Suprapubic skin (tissue), 4 donors: ENCODE measurements at places on chromosomes 6 and 20. TPM values are rescaled to one million over a fixed set of nuclear protein-coding genes. Genes with fewer than 3 reads are reported as not detected.

Gene PTK6
- total RNA-seq: 58.0 TPM

- no peaks in the 10 kb centered on the region for H3K4me1 ChIP-seq
- no peaks in the 10 kb centered on the region for H3K27me3 ChIP-seq
- no peak overlapping the region for H3K4me3 ChIP-seq
- no peak for DNase-seq
These were observed 18.9 kb upstream of the NXT1 start for GRCh38 chr20:23331450-23332350.

Gene EBF4
- 12.6 TPM for total RNA-seq

Gene GSTA3
- total RNA-seq: 17.4 TPM

- no peaks in the 10 kb centered on the region for H3K27me3 ChIP-seq
- no peak overlapping the region for H3K4me3 ChIP-seq
- H3K36me3 ChIP-seq: no peaks in the 10 kb centered on the region
- H3K27ac ChIP-seq: no peak overlapping the region
- no peaks in the 10 kb centered on the region for H3K4me1 ChIP-seq
These were observed 30.3 kb upstream of the POPDC3 start for GRCh38 chr6:105209950-105210706.

DNA sequence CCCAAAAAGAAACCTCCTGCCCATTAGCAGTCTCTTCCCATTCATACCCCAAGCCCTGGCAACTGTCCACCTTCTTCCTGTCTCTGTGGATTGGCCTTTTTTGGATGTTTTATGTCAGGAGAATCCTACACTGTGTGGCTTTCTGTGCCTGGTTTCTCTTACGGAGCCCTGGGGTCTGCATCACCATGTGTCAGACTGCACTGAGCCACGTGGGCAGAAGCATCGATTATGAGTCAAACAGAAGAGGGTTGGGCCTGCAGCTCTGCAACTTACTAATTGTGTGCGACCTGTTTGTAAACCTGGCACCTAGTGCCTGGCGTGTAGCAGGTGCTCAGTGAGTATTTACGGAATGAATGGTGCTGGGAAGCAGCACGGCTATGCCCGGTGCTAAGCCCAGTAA is 62.6 kb downstream of the IGF2R start:
- peaks cover 73% of the 10 kb centered on the region for H3K36me3 ChIP-seq
- no peak overlapping the region for H3K4me3 ChIP-seq
- no peak overlapping the region for H3K27ac ChIP-seq
- peaks cover 36% of the 10 kb centered on the region for H3K4me1 ChIP-seq

- H3K27ac ChIP-seq: no peak overlapping the region
- H3K4me1 ChIP-seq: no peaks in the 10 kb centered on the region
- H3K27me3 ChIP-seq: no peaks in the 10 kb centered on the region
- DNase-seq: no peak
- H3K4me3 ChIP-seq: no peak overlapping the region
These were observed 157.9 kb downstream of the SYNDIG1 start for GRCh38 chr20:24627291-24627690.

Gene SRMS
- not detected for total RNA-seq

DNA sequence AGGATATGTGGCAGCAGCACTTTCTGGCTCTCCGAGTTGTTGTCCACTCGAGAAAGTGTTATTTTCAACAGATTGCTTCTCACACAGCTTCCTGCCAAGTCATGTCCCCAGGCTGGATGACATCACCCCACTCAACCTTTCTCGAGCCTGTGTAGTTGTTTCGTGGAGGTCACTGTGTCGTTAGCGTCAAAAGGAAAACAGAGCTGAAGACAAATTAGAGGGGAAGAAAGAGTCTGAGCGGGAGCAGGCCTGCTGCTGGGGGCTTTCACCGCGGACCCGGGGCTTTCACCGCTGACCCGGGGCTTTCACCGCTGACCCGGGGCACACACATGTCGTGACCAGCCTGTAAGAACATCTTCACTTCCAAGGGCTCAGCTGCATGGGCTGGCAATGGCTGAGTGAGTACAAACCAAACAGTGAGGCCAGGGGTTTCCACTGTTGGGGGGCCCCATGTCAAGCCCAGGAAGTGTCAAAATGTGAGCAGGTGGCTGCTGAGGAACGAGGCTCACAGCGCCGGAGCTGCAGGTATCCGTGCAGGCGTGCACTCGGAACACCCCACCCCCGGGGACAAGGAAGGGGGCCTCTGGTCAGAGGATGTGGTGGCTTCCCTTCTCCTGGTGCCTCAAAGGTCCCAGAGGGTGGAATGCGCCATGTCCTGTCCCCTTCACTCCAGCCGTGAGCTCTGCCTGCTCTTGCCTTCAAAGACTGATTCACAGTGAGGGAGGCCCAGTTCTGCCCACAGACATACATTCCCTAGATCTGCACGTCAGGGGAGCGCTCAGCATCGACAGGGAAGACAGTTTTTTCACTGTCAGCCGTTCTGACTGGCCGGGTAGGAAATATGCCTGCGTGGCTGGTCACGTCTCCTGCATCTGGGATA is 365.9 kb downstream of the TAF4 start:
- DNase-seq: no peak
- H3K4me3 ChIP-seq: no peak overlapping the region
- H3K4me1 ChIP-seq: no peaks in the 10 kb centered on the region
- H3K27me3 ChIP-seq: peaks cover 17% of the 10 kb centered on the region

Gene AVP
- total RNA-seq: not detected

- no peak for DNase-seq
- no peaks in the 10 kb centered on the region for H3K27me3 ChIP-seq
- no peak overlapping the region for H3K4me3 ChIP-seq
- H3K27ac ChIP-seq: no peak overlapping the region
- H3K36me3 ChIP-seq: no peaks in the 10 kb centered on the region
These were observed 12.0 kb upstream of the LAMA4 start for GRCh38 chr6:112266331-112266730.

Gene NDRG3
- total RNA-seq: 23.6 TPM

DNA sequence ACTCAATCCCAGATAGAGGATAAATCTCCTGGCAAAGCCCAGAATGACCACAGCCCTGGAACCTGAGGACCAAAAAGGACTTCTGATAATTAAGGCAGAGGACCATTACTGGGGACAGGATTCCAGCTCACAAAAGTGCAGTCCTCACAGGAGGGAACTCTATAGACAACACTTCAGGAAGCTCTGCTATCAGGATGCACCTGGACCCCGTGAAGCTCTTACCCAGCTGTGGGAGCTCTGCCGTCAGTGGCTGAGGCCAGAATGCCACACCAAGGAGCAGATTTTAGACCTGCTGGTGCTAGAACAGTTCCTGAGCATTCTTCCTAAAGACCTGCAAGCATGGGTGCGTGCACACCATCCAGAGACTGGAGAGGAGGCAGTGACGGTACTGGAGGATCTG is 992 bp downstream of the ZSCAN16 start:
- no peak overlapping the region for H3K4me3 ChIP-seq
- H3K4me1 ChIP-seq: peaks cover 16% of the 10 kb centered on the region
- peaks cover 34% of the 10 kb centered on the region for H3K36me3 ChIP-seq
- H3K27ac ChIP-seq: no peak overlapping the region

Gene NUS1
- total RNA-seq: 17.9 TPM

Gene CHD6
- total RNA-seq: 24.7 TPM

Gene TFAP2B
- total RNA-seq: 4.3 TPM

Gene IP6K3
- total RNA-seq: 0.83 TPM

DNA sequence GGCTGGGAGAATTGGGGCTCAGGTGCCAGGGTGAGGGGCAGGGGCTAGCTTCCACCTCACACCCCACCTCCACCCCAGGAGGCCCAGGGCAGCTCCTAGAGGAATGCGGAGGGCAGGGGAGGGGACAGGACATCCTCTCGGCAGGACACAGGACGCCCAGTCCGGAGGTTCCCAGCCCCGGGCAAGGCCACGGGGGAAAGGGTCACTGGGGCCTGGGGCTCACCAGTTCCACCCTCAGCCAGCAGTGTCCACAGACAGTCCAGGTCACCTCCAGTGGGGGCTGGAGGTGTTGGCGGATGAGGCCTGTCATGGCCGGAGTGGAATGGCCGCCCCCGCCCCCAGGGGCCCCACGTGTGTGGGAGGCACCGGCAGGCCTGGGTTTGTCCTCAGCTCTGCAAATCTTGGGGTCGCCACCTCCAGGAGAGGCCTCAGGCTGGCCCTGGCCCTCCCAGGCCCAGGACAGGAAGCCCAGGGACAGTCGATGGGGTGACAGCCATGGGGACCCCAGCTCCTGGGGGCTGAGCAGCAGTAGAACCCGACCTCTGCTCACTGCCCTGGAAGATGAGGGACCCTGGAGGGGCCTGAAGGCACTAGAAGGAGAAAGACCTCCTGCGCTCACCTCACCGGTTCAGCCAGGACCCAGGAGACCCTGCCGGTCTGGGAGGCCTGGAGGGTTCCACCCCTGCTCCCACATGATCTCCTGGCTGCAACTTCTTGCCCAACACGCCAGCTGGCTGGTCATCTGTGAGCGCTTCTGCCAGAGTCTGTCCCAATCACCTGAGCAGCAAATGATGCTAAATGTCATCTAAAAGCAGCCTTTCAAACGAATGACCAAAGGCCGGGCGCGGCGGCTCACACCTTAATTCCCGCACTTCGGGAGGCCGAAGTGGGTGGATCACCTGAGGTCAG is 13.0 kb upstream of the ABHD16B start:
- H3K36me3 ChIP-seq: no peaks in the 10 kb centered on the region
- H3K27me3 ChIP-seq: peaks cover 26% of the 10 kb centered on the region
- DNase-seq: no peak
- peak overlapping the region; percentile 51 for H3K27ac ChIP-seq
- no peak overlapping the region for H3K4me3 ChIP-seq

- DNase-seq: no peak
- no peaks in the 10 kb centered on the region for H3K36me3 ChIP-seq
- H3K4me3 ChIP-seq: no peak overlapping the region
- H3K27ac ChIP-seq: no peak overlapping the region
- peaks cover 24% of the 10 kb centered on the region for H3K4me1 ChIP-seq
These were observed 12.7 kb downstream of the COL9A3 start for GRCh38 chr20:62829231-62830230.

DNA sequence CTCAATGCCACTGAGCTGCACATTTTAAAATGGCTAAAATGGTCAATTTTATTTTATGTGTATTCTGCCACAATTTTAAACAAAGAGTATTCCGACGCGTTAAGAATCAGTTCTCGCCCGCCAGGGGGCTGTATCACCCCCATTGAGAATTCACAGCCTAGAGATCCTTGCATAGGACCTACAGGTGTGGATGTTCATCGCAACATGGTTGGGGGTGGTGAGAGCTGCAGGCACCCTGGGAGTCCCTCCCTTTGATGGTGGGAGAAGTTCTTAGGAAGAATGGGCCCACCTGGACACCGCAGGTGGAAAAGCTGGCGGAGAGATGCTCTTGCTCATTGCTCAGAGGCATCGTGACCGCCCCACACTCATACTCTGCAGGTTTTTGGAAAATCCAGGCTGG is 63.5 kb downstream of the SLC2A10 start:
- no peaks in the 10 kb centered on the region for H3K36me3 ChIP-seq
- H3K27ac ChIP-seq: no peak overlapping the region
- no peaks in the 10 kb centered on the region for H3K4me1 ChIP-seq

Gene MTG2
- total RNA-seq: 43.0 TPM

- peaks cover 8% of the 10 kb centered on the region for H3K4me1 ChIP-seq
- DNase-seq: no peak
- H3K27me3 ChIP-seq: peaks cover 12% of the 10 kb centered on the region
- H3K36me3 ChIP-seq: no peaks in the 10 kb centered on the region
These were observed 101.3 kb upstream of the MLN start for GRCh38 chr6:33905071-33905609.

GRCh38 chr6:35148167-35148741 is 7.1 kb upstream of the TCP11 start:
- no peaks in the 10 kb centered on the region for H3K4me1 ChIP-seq
- no peak overlapping the region for H3K4me3 ChIP-seq
- no peak for DNase-seq
- no peaks in the 10 kb centered on the region for H3K36me3 ChIP-seq

Gene SLC17A2
- total RNA-seq: not detected

DNA sequence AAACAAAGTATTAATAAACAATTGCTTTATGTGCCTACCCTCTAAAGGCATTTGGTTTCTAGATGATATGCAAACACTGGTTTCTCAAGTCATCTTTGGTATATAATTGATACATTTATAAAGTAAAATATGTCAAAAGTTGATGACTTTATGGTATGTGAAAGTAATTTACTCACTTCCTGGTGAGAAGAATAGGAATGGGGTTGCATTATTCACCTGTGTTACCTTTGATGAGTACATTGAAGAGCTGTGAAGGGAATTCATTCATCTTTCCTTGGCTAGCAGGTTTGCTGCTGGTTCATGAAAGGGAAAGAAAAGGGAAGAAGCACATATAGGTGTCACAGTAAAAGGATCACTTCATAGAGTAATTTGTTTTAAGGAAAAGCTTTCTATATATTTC is 20.4 kb downstream of the RNF217 start:
- no peak overlapping the region for H3K27ac ChIP-seq
- no peaks in the 10 kb centered on the region for H3K27me3 ChIP-seq
- DNase-seq: no peak
- no peaks in the 10 kb centered on the region for H3K4me1 ChIP-seq
- no peak overlapping the region for H3K4me3 ChIP-seq

GRCh38 chr6:108710551-108710950 is 137.7 kb upstream of the ARMC2 start:
- H3K4me1 ChIP-seq: peaks cover 8% of the 10 kb centered on the region
- H3K36me3 ChIP-seq: no peaks in the 10 kb centered on the region
- H3K4me3 ChIP-seq: no peak overlapping the region
- H3K27me3 ChIP-seq: no peaks in the 10 kb centered on the region

GRCh38 chr6:107976155-107976783 is 18.3 kb upstream of the SEC63 start:
- H3K27me3 ChIP-seq: no peaks in the 10 kb centered on the region
- no peak for DNase-seq
- H3K4me3 ChIP-seq: no peak overlapping the region

- no peaks in the 10 kb centered on the region for H3K36me3 ChIP-seq
- no peaks in the 10 kb centered on the region for H3K27me3 ChIP-seq
- no peak for DNase-seq
- H3K27ac ChIP-seq: no peak overlapping the region
- no peak overlapping the region for H3K4me3 ChIP-seq
- H3K4me1 ChIP-seq: no peaks in the 10 kb centered on the region
These were observed 82.2 kb downstream of the COL19A1 start for GRCh38 chr6:69948479-69949114.

Gene FOXQ1
- total RNA-seq: 78.0 TPM

DNA sequence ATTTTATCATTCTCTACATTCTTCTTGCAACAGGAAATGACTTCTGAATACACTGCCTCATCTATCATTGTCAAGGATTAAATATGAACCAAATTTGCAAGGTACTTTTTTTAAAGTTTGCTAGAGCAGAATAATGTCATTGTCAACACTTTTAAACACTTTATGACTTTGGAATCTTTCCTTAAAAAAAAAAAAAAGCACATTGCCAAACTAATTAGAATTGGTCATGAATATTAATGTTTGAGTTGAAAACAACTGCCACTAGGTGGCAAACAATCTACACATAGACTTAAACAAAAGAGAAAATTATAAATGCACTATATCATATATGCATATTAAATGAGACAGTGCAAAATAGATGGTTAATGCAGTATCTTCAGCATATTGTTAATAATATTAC is 32.5 kb upstream of the TMEM244 start:
- H3K4me1 ChIP-seq: no peaks in the 10 kb centered on the region
- H3K27me3 ChIP-seq: no peaks in the 10 kb centered on the region
- H3K36me3 ChIP-seq: no peaks in the 10 kb centered on the region
- H3K4me3 ChIP-seq: no peak overlapping the region

GRCh38 chr6:33695451-33695887 is 16.0 kb downstream of the UQCC2 start:
- peak overlapping the region; percentile 55 for H3K27ac ChIP-seq
- H3K4me3 ChIP-seq: no peak overlapping the region
- no peaks in the 10 kb centered on the region for H3K27me3 ChIP-seq
- H3K4me1 ChIP-seq: peaks cover 80% of the 10 kb centered on the region
- DNase-seq: no peak
